ENCODE measurements at places on chromosomes 4 and X. TPM values are rescaled to one million over a fixed set of nuclear protein-coding genes. Genes with fewer than 3 reads are reported as not detected.

- no peak for DNase-seq
These were observed 51.3 kb downstream of the RGS12 start for GRCh38 chr4:3344104-3344503.

Gene UXT
- total RNA-seq, result 102 TPM

DNA sequence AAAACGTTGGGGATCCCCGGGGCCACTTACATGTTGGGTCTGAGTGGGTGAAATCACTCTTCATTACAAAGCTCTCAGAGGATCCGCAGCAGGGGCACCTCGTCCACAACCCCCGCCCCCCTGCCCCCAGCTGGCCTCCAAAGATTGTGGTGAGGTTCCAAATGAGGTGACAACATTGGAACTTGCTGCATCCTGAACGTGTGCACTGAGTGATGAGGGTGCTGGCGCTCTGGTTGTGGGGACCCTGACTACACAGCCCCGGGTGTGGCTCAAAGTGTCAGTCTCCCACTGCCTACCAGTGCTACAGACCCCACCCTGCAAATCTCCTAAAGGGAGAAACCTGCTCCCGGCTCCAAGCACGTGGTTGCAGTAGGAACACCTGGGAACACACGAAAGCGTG, 111.9 kb downstream of the PHKA2 start:
- no peak for DNase-seq

DNA sequence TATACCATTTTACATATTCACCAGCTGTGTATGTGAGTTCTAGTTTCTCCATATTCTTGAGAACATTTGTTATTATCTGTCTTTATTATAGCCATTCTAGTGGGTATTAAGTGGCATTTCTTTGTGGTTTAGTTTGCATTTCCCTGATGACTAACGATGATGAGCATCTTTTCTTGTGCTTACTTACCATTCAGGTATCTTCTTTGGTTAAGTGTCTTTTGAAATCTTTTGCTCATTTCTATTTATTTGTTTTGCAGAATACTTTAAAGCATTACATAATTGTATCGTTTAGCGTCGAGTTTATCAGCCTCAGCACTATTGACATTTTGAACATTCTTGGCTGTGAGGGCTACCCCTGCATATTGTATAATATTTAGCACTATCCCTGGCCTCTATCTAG, 85.4 kb downstream of the FRMPD4 start:
- no peak for DNase-seq

- DNase-seq, result no peak
These were observed 204.3 kb downstream of the VEGFC start for GRCh38 chr4:176588436-176588835.

- no peak for DNase-seq
These were observed 41.3 kb downstream of the ABLIM2 start for GRCh38 chr4:8117278-8117682.

GRCh38 chr4:2598511-2599303, 62.3 kb downstream of the FAM193A start:
- DNase-seq, result peak; percentile 38

Gene KCTD8
- total RNA-seq, result not detected

DNA sequence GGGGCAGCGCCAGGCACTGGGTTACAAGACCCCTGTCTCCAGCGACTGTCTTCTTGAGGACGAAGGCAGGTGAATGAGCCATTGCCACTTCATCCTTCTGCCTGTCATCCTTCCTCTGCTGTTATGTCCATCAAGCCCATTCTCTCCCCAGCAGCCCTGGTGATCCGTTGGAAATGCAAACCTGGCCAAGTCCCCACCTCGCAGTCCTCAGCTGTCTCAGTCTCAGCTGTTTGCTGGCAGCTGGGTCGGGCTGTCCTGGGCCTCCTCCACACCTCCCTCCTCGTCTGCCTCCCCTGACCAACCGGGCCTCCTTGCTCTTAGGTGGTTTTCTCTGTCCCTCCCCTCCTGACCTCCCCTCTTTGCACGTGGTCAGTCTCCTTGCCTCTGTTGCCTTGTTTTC, 38.0 kb downstream of the PTTG2 start:
- no peak for DNase-seq

GRCh38 chr4:56655627-56656345, 25.3 kb downstream of the HOPX start:
- peak; percentile 54 for DNase-seq

DNA sequence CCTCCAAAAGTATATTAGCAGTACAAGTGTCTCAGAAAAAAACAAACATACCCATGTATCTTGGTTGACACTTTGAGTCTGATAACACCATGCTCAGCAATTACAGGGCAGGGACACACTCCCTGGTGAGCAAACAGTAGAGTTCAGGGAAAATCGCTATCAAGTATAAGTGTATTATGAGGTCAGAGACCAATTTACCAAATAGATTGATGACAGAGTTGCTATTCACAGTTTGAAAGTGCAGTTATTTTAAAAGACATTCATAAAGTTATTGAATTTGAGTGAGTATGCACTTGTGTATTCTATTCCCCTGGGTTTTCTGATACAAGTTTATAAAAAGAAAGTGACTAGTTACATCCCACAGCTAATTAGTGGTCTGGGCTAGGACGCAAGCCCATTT, 10.2 kb upstream of the LONRF3 start:
- DNase-seq, result no peak

Gene PABPC5
- total RNA-seq, result not detected

- DNase-seq, result no peak
These were observed 2.6 kb downstream of the NLGN4X start for GRCh38 chrX:6225911-6226595.

- DNase-seq, result no peak
These were observed 1118.1 kb upstream of the PABPC4L start for GRCh38 chr4:135319685-135320084.

GRCh38 chrX:46628460-46629371, 55.2 kb downstream of the CHST7 start:
- DNase-seq, result no peak

DNA sequence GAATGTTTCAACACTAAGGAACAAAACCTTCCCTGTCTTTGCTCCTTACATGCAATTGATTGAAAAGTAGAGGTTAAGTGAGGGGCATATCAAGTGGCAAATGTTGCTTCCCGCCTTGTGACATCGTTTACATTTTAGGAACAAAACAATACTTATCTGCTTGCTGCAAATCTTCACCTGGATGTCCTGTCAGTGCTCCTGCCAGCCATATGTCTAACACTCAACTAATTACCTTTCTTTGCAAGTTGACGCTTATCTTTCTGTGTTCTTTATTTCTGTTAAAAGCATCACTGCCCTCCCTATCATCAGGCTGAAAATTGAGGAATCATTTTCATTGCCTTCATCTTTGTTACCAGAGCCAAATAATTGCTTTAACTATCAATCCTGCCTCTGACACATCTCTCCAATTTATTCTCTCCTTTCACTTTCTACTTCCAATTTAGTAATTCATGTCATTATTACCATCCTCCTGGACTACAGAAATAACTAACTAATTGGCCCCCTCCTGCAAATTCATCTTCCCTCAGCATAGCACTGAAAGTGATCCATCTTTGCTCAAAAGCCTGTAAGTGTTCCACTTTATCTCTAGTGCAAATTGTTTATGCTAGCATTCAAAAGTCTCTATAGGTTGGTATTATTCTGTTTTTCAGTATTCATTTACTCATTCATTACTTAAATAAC, 298.7 kb upstream of the ATOH1 start:
- no peak for DNase-seq

Gene GUCY1B1
- 2.1 TPM for total RNA-seq

DNA sequence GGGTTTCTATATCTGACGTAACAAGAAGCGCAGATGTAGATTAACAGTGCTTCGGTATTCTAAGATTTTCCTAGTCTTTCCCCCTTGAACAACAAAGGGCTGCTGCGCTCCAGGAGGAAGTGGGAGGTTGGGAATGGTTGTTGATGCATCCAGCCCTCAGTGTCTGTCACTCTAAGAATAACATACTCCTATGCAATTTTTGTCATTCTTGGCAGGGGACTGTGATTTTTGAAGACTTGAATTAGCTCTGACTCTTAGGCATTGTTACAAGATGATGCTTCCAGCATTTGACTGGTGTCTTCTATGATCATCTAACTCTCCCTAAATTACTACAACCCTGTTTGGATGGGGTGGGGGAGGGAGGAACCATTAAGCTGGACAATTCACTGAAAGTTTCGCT, 394.2 kb downstream of the ARHGAP24 start:
- no peak for DNase-seq

Gene TRPC5OS
- total RNA-seq, result not detected

Gene SMIM31
- total RNA-seq, result not detected

DNA sequence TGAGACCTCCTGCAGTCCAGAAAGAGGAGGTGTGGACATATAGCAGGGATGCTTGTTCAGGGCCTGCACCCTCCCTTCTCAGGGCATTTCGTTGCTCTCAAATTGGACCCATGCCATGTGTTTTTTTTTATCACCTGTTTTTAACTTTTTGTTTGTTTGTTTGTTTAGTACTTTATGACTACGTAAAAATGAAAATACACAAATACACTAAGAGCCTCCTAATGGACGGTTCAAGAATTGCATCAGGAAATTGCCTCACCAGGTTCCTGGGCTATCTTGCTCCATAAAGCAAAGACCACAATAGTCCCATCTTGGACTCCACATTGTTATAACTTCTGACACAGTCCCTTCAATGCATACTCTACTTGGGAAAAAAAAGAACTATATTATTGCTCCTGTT, 1685.9 kb upstream of the TENM3 start:
- DNase-seq, result no peak

DNA sequence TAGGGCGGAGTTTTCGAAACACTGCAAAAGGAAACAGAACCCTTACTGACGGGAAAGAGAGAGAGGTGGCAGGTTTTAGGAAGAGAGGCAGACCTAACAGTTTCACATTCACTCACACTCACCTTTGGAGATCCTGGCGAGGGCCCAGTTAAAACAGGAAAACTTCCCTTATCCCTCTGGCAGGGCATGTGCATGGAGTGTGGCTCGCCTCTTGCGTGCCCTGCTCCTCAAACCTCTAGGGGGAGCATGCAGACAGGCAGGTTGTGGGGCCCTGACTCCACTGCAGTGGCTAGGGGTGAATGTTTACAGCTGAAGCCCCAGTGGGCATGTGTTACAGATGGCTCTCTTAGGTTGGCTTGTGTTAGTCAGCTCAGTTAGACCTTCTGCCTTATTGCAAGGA, 451.5 kb downstream of the UBE2NL start:
- DNase-seq, result no peak

- no peak for DNase-seq
These were observed 1.1 kb upstream of the PPP3CA start for GRCh38 chr4:101348367-101348827.

GRCh38 chr4:136355970-136356369, 1176.3 kb downstream of the PCDH18 start:
- DNase-seq, result no peak

Gene CCNA2
- 1.6 TPM for total RNA-seq

Gene PHEX
- total RNA-seq, result 0.25 TPM

DNA sequence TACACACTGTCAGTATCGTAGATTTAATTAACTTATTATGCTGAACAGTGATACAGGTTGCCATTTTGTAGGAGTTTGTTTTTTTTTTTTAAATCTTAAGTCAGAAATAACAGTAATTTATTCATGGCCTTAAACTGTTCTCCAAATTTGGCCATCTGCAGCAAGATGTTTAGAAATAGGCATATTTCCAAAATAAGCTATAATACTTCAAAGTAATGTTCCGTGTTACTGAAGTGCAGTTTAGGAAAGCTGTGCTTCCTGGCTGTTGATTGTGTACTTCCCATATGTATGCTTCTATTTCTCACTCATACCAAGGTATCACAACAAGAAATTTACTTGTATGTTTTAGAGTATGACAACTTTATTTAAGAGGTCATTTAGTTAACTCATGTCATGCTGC, 28.9 kb downstream of the CPEB2 start:
- DNase-seq, result no peak

All from natural killer cell (primary cell).